Epithelial cell of esophagus (primary cell): ENCODE measurements at places on chromosomes 3 and 15.

DNA sequence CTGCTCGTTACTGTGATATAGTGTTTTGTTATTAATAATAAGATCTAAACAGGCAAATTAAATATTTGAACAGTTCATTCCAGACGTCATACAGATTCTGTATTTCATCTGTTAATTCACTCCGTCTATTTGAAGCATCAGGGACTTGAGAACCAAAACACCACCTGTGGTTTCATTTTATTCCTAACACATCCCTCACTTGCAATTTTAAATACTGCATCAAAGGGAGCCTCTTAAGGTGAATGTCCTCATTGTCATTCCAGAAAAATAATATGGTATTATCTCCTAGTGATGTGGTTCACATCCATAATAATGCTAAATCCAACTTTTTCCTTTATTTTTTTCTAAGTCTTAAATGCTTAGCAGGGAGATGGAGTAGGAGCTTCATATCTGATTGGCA, 1390.9 kb upstream of the CADM2 start:
- no peak for DNase-seq

- DNase-seq: no peak
These were observed 135.4 kb upstream of the PFN2 start for GRCh38 chr3:150105886-150106612.

DNA sequence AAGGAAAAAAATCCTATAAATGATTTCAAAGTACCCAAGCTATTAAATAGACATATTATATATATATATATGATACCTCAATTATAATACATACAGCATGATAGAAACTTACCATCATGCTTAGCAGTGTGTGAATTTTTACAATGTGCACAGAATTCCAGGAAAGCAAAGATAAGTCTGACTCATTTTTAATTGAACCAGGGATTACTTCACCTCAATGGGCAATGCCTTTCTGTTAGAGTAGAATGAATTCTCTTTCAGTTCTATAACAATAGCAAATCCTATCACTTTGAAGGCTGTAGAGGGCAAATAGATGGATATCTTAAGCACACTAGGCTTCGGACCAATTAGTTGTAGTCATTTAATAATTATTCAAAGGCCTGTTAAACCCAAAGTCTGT, 54.8 kb upstream of the P3H2 start:
- peak; percentile 60 for DNase-seq

DNA sequence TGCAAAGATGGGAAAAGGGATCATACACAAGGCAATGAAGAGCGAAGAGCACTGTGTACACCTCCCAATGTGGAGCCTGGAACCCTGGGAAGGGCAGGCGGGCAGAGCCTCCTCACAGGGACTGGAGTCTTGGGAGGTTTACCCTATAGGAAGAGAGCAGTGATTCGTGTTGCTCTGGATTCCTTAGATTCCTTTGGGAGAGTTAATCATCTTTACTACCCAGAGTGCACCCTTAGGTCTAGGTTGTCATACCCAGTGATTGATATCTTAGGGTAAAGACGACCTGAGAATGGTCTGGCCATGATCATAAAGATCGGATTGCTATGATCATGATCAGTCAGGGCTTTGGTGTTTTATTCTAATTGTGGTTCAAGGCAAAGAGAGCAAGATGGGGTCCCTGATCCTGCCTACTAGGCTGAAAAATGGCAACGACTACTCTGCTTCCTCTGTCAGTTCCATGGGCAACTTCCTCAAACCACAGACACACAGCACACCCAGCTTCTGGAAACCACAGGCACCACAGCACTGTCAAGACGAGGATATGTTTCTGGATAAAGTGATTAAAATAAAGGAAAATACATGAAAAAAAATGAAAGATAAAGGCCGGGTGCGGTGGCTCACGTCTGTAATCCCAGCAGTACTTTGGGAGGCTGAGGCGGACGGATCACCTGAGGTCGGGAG, 20.4 kb upstream of the MAP6D1 start:
- DNase-seq: peak; percentile 73

GRCh38 chr15:65339920-65340319, 35.4 kb downstream of the RNU5B-1 start:
- DNase-seq: no peak
